ENCODE measurements at places on chromosomes 7 and 10. TPM values are rescaled to one million over a fixed set of nuclear protein-coding genes. Genes with fewer than 3 reads are reported as not detected.

Gene CTNNA3
- total RNA-seq = 2.0 TPM

Gene ITGA8
- total RNA-seq = 28.3 TPM

Gene NOM1
- total RNA-seq = 26.6 TPM

Gene MYL7
- total RNA-seq = not detected

Gene STRIP2
- 1.0 TPM for total RNA-seq

Gene FAM185A
- total RNA-seq = 11.7 TPM

Gene TEX36
- total RNA-seq = not detected

Gene ZRANB1
- total RNA-seq = 28.3 TPM

Gene HOXA3
- total RNA-seq = 6.3 TPM

Gene NPSR1
- not detected for total RNA-seq

Gene PHTF2
- total RNA-seq = 13.6 TPM

Gene STEAP1B
- total RNA-seq = not detected

Gene VAX1
- not detected for total RNA-seq

Gene LRRN3
- not detected for total RNA-seq

Gene BBS9
- 15.6 TPM for total RNA-seq

Gene ZNF107
- total RNA-seq = 7.8 TPM

Gene PAPOLB
- total RNA-seq = 0.46 TPM

Gene PRSS2
- total RNA-seq = not detected

Gene CYP26C1
- total RNA-seq = 0.27 TPM

Gene JAKMIP3
- 0.26 TPM for total RNA-seq

Gene CALN1
- 0.46 TPM for total RNA-seq

Gene LHPP
- 16.5 TPM for total RNA-seq

Gene NME8
- not detected for total RNA-seq

Gene MASTL
- total RNA-seq = 19.9 TPM

Gene ARHGAP22
- total RNA-seq = 2.1 TPM

Gene TBRG4
- total RNA-seq = 24.2 TPM

Gene LHFPL3
- not detected for total RNA-seq

Gene UBE2D1
- 2.9 TPM for total RNA-seq

Gene FKBP6
- not detected for total RNA-seq

Gene TSC22D4
- total RNA-seq = 69.3 TPM

Gene BICC1
- total RNA-seq = 3.8 TPM

Gene UPK3B
- 52.4 TPM for total RNA-seq

Gene MSMB
- 7.8 TPM for total RNA-seq

Gene POM121C
- total RNA-seq = 21.7 TPM

Gene GNGT1
- total RNA-seq = not detected

Gene POM121L12
- not detected for total RNA-seq

Gene TMEM196
- not detected for total RNA-seq
